ENCODE measurements at places on chromosomes 3 and 15.

- no peak overlapping the region for H3K27ac ChIP-seq
- no peak for DNase-seq
- no peak overlapping the region for H3K4me3 ChIP-seq
- no peaks in the 10 kb centered on the region for H3K4me1 ChIP-seq
- H3K36me3 ChIP-seq, result peaks cover 2% of the 10 kb centered on the region
Measured at GRCh38 chr15:51133140-51133765, 38.5 kb upstream of the TNFAIP8L3 start.

DNA sequence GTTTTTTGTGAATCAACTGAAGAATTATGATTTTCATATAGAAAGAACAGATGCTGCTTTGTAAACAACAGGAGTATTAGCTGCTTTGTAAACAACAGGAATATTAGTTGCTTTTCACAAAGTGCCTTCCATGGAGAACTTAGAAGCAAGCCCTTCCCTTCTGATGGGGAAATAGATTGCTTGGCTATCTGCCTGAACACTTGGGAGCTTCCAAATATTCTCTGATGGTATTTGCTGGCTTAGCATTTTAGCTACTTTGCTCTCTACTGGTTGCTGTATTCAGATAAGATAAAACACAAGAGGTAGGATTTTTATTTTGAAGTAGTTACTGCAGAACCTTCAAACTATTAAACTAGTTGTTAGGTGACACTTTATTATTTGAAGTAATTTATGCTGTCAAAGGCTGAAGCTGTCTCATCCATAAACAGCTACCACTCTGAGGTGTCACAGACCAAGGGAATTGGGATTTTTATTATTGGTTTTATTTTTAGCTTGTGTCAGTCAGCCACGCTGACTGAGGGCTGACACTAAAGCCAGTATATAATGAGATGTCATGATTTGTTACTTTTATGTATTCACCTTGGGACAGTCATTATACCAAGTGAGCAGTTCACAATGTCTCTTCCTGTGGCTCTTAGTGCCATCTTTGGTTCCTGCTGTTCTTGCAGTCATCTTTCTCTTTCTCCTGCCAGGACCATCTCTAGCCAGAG, 50.0 kb downstream of the ZIC1 start:
- H3K4me1 ChIP-seq, result no peaks in the 10 kb centered on the region
- H3K36me3 ChIP-seq, result no peaks in the 10 kb centered on the region
- no peaks in the 10 kb centered on the region for H3K27me3 ChIP-seq
- H3K27ac ChIP-seq, result no peak overlapping the region
- no peak overlapping the region for H3K4me3 ChIP-seq
- DNase-seq, result no peak

GRCh38 chr3:15269091-15269989, 63.0 kb downstream of the SH3BP5 start:
- H3K36me3 ChIP-seq, result peaks cover 19% of the 10 kb centered on the region
- H3K27me3 ChIP-seq, result no peaks in the 10 kb centered on the region
- peak overlapping the region; percentile 84 for H3K27ac ChIP-seq
- DNase-seq, result peak; percentile 75
- peaks cover 78% of the 10 kb centered on the region for H3K4me1 ChIP-seq

GRCh38 chr3:14142567-14143270, 17.9 kb downstream of the TMEM43 start:
- peak overlapping the region; percentile 69 for H3K4me3 ChIP-seq
- H3K36me3 ChIP-seq, result peaks cover 50% of the 10 kb centered on the region
- H3K4me1 ChIP-seq, result peaks cover 63% of the 10 kb centered on the region
- peak overlapping the region; percentile 99 for H3K27ac ChIP-seq
